ENCODE measurements at places on chromosomes 3 and 15. TPM values are rescaled to one million over a fixed set of nuclear protein-coding genes. Genes with fewer than 3 reads are reported as not detected.

DNA sequence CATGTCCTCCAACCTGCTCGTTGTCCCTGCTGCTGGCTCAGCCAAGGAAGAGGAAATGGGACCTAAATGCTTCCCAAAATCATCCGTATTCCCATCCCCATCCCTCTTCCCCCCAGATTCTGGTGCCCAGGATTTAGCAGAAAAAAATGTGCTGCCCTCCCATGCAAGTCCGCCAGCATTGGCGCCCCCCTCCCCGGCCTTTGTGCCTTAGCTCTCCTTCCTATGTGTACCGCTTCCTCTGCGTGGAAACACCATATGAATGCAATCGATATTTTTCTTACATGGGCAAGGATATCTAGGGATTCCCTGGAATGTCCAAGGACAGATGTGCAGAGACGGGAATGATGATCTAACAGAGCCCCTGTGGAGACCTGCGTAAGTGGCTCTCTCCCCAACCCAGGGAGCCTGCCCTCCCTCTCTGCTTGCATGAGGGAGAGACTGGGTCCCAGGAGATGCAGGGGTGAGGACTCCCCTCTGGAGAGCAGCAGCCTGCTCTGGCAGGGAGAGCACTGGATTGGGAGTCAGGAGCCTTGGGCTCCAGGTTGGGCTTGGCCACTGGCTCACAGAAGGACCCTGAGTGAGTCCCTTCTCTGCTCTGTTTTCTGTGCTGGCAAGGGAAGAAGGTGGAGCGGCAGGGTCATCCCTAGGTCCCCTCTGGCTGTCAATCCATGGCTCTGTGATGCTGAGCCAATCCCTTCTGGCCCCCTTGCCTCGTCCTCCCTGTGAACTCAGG lies 227.2 kb downstream of the XXYLT1 start:
- H3K4me1 ChIP-seq: peaks cover 3% of the 10 kb centered on the region
- DNase-seq: no peak
- no peaks in the 10 kb centered on the region for H3K27me3 ChIP-seq
- no peaks in the 10 kb centered on the region for H3K36me3 ChIP-seq
- H3K4me3 ChIP-seq: no peak overlapping the region

DNA sequence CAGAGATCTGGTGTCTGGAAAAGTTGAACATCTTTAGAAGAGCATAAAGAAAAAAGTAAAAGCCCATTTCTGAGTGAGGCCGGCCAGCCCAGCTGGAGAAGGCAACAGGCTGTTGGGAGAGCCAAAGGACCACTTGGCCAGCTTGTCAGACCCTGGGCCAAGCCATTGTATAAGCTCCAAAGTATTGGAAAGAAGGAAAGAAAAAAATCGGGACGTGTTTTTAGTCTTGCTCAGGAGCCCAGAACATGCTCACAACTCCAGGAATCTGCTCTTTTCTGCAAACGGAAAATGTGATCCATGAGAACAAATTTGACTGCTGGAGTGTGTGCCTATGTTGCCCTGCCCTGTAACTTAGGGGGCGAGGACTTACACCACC lies 10.4 kb upstream of the CLPX start:
- no peaks in the 10 kb centered on the region for H3K36me3 ChIP-seq
- H3K4me1 ChIP-seq: peaks cover 10% of the 10 kb centered on the region
- no peaks in the 10 kb centered on the region for H3K27me3 ChIP-seq

GRCh38 chr3:149589332-149589731 lies 68.5 kb downstream of the WWTR1 start:
- H3K4me1 ChIP-seq: peaks cover 87% of the 10 kb centered on the region
- no peaks in the 10 kb centered on the region for H3K27me3 ChIP-seq
- no peaks in the 10 kb centered on the region for H3K36me3 ChIP-seq
- H3K27ac ChIP-seq: peak overlapping the region; percentile 84

DNA sequence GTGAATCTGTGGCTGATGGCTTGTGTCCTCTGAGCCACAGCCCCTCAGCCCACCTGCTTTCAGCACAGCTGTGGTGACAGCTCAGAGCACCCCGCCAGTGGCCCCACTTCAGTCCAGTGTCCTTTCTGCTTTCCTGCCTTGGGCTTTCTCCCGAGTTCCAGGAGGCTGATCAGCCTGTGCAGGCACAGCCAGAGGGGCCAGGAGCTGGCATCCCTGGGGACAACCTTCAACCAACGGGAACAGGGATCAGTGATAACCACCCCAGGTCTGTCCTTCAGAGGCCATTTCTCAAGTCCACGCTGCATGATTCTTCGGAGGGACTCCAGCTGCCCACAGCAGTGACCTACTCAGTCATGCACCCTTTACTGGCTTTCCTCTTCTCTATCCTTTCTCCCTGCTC lies 166.6 kb downstream of the RAB11A start:
- no peaks in the 10 kb centered on the region for H3K36me3 ChIP-seq
- no peak overlapping the region for H3K27ac ChIP-seq
- peaks cover 13% of the 10 kb centered on the region for H3K27me3 ChIP-seq
- no peak overlapping the region for H3K4me3 ChIP-seq

- no peak overlapping the region for H3K4me3 ChIP-seq
- no peaks in the 10 kb centered on the region for H3K36me3 ChIP-seq
- no peaks in the 10 kb centered on the region for H3K4me1 ChIP-seq
- H3K27me3 ChIP-seq: no peaks in the 10 kb centered on the region
- H3K27ac ChIP-seq: no peak overlapping the region
These were observed 50.5 kb upstream of the LRRFIP2 start for GRCh38 chr3:37224879-37225278.

DNA sequence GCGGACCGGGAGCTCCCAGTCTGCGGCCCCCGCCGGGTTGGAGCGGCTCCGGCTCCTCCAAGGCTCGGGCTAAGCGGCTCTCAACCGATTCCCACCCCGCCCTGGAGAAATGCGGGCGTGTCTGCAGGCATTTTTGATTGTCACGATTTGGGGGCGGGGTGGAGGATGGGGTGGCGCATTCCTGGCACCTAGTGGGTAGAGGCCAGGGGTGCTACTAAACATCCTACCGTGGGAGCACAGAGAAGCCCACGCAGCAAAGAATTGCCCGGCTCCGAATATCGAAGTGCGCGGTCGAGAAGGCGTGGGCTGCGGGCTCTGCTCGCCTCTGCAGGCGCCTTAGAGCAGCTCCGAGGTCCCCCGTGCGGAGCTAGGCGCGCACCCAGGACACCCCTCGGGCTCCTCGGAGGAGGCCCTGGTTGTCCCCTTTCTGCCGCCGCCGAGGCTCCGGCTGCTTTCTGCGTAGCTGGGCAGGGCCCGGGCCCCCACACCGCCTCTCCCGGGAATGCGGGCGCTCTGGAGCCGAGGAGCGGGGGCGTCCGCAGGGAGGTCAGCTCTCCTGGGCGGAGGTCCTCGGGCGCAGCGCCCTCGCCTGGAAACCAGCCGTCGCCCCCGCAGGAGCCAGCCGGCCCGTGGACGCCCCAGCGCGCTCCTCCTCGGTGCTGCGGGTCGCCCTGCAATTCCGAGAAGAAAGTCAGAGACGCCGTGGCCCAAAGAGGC lies 16.5 kb upstream of the LAMP3 start:
- no peaks in the 10 kb centered on the region for H3K36me3 ChIP-seq
- peaks cover 42% of the 10 kb centered on the region for H3K27me3 ChIP-seq
- DNase-seq: peak; percentile 41
- peaks cover 13% of the 10 kb centered on the region for H3K4me1 ChIP-seq
- no peak overlapping the region for H3K27ac ChIP-seq
- peak overlapping the region; percentile 54 for H3K4me3 ChIP-seq

- no peaks in the 10 kb centered on the region for H3K36me3 ChIP-seq
- DNase-seq: no peak
- H3K27me3 ChIP-seq: no peaks in the 10 kb centered on the region
- H3K27ac ChIP-seq: no peak overlapping the region
These were observed 397.8 kb upstream of the NR2F2 start for GRCh38 chr15:95932676-95933075.

DNA sequence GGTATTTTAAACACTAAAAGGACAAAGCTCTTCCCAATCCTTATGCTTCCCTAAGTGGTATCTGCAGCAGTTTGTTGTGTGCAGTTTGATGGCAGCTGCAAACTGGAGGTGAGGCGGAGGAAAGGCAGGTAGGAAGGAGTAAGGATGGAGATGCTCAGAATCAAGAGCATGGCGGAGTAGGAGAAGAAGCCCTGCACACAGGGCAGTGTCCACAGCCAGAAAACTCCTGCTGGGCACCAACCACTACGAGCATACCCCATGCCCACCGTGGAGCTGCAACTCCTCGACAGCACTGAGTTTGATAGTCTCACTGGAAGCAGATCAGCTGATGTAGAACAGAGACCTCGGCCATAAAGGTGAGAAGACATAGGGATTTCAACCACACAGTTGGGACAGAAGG lies 30.3 kb upstream of the ESYT3 start:
- H3K4me1 ChIP-seq: peaks cover 13% of the 10 kb centered on the region
- no peak overlapping the region for H3K4me3 ChIP-seq
- H3K36me3 ChIP-seq: peaks cover 16% of the 10 kb centered on the region

Gene TM4SF1
- 138 TPM for total RNA-seq

Gene TEX9
- total RNA-seq: 0.49 TPM

All from heart left ventricle (tissue), 16 donors.